H1 (cell line): ENCODE measurements at places on chromosomes 6 and 20.

DNA sequence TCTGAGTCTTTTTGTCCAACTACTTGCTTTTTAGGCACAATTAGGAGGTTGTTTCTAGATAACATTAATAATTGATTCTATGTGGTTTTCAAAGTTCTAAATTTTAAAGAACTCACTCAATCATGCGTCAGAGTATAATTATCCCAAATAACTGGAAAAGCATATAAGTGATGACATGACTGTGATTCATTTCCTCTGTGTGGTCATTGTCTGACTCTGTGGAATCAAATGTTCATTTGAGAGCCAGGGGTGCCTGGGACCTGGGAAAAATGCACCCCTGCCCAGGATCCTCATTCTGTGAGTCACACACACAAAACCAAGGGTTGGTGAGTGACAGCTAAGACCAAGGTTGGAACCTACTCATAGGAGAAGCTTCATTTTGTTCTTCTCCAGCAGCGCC is 127.1 kb upstream of the MLIP start:
- no peak for DNase-seq

GRCh38 chr20:17622086-17622850 is 52.4 kb downstream of the DSTN start:
- no peak for DNase-seq

DNA sequence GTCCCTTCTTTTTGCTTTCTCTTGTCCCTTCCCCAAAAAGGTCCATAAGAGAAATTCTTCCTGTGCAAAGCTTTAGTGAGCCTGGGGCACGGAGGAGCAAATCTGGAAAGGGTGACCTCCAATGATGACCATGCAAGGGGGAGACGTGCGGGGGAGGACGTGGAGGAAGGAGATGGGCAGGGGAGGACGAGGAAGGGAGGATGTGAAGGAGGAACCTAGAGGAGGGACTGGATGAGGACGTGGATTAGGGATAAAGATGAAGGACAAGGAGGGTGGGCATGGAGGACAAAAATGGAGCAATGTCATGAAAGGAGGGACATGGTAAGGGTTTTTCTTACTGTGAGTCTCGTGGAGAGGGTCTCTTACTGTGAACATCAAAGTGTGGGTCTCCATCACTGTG is 139.5 kb downstream of the ERMARD start:
- DNase-seq: no peak

GRCh38 chr6:28311139-28311823 is 24.7 kb downstream of the ZSCAN31 start:
- no peak for DNase-seq

DNA sequence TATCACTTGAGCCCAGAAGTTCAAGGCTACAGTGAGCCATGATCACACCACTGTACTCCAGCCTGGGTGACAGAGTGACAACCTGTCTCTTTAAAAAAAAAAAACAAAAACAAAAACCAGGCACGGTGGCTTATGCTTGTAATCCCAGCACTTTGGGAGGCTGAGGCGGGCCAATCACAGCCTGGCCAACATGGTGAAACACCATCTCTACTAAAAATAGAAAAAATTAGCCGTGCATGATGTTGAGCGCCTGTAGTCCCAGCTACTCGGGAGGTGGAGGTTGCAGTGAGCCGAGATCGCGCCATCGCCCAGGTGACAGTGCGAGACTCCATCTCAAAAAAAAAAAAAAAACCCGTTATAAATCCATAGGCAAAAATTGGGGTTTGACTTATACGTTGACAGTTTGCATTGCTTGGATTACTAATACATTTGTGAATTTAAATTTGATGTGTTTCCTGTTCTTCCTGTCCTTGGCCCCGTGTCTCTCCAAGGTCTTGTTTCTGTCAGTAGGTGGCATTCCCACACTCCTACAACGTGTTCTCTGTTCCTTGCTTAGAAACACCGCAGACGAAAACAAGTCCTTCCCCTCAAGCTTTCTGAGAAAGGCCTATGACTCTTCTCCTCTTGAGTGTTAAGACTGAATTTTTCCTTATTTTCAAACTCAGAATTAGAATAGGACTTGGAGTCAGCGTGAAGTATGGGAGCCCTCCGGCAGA is 147.0 kb downstream of the DTNBP1 start:
- DNase-seq: no peak

DNA sequence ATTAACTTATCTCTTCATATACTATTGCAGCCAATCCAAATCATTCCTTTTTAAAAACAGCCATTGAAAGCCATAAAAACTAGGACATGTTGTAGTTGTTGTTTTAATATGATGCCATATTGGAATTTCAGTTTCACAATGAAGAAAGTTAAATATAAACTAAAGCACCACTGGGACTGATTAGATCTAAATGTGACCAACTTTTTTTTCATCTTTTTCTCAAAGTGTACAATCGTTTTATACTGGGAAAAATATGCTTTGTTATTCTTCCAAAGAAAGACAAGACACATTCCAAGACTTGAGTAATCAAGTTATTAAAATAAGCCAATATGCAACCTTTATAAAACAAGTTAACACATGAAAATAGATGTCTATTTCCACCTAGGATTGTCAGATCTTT is 68.5 kb downstream of the THEMIS start:
- DNase-seq: no peak

- DNase-seq: no peak
Measured at GRCh38 chr20:36847009-36847709, 28.8 kb upstream of the TLDC2 start.

- DNase-seq: no peak
Measured at GRCh38 chr20:3728354-3728753, 4.1 kb upstream of the HSPA12B start.

- DNase-seq: no peak
Measured at GRCh38 chr6:111646942-111647341, 41.3 kb upstream of the TRAF3IP2 start.

DNA sequence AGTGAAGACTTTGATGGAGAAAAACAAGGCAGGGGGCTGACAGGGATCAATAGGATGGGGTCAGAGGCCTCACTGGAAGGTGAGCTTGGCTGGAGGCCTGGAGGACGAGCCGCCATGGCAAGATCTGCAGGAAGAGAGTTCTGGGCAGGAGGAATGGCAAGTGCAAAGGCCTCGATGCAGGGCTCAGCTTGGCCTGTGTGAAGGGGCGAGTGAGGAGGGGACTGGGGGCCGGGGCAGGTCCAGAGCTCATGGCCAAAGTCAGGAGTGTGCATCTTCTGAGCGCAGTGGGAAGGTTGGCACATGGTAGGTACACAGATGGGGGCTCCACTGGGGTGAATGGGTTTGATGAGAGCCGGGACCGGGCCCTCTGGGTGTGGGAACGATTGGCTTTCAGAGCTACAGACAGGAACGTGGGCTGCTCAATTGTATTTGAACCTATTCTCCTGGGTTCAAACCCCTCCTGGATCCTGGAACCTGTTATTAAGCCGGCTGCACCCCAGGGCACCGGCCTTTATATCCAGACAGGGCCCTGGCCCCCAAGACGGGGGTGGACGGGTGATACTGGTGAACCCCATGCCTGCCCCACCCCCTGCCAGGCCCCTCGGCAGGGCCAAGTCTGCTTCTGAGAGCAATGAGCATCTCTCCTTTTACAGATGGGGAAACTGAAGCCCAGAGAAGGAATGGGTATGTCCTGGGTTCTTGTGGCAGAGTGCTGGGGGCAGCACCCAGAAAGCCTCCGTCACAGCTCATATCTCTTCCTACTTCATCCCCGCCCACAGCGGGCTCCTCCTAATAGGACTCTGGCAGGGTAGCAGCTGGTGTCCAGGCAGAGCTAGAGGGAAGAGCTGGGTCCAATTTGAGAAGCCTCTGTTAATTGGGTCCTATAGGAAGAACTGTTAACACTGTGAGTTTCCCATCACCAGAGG is 106.1 kb downstream of the CEBPB start:
- DNase-seq: no peak

GRCh38 chr20:35607003-35607735 is 8.5 kb upstream of the SPAG4 start:
- DNase-seq: no peak

DNA sequence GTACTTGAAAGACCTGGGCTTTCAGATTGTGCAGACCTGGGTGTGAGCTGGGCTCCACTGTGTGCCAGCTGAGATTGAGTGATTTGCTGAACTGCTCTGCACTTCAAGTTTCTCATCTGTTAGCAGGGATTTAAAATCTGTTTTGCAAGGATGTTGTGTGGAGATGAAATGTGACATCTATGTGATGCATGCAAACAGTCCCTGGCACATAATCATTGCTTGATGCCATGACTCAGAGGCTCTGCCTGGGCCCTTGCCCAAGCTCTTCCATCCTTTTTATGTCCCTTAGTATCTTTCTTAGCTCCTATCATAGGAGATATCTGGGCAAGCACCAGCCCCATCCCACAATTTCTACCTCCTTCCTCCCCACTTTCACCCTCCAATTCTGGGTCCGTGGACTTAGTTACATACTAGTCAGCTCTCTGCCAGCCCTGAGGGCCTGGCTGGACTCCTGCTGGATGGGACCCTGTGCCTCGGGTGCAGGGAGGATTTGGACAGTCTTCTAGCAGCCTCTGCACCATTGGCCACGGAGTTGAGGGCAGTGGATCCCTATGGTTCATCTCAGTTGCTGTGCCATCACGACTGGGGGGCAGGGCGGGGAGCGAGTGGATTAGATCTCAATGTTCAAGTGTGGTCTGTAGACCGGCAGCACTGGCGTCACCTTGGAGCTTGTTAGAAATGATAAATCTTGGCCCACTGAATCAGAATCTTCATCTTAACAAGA is 103.6 kb downstream of the MAP3K7 start:
- DNase-seq: no peak

DNA sequence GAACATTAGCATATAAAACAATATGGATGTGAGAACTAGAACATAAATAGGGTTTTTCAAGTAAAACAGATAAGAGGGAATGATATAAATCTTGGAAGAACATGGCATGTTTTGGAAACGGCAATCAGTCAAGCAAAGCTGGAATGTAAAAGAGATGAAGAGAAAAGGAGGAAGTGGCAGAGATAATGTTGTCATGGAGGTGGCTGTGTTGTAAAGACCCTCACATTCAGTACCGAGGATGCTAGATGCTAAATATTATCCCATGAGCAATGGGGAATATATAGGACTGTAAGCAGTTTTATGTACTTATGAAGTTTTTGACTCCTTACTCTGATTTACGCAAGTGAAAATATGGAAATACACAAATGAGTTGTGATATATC is 702 bp upstream of the RHAG start:
- no peak for DNase-seq

- no peak for DNase-seq
Measured at GRCh38 chr6:16783509-16783908, 22.2 kb upstream of the ATXN1 start.

GRCh38 chr6:100592929-100593328 is 128.2 kb upstream of the SIM1 start:
- DNase-seq: no peak
